ENCODE measurements at places on chromosomes 6 and 20.

GRCh38 chr6:82761674-82762345, 303.8 kb downstream of the UBE3D start:
- no peak for DNase-seq

DNA sequence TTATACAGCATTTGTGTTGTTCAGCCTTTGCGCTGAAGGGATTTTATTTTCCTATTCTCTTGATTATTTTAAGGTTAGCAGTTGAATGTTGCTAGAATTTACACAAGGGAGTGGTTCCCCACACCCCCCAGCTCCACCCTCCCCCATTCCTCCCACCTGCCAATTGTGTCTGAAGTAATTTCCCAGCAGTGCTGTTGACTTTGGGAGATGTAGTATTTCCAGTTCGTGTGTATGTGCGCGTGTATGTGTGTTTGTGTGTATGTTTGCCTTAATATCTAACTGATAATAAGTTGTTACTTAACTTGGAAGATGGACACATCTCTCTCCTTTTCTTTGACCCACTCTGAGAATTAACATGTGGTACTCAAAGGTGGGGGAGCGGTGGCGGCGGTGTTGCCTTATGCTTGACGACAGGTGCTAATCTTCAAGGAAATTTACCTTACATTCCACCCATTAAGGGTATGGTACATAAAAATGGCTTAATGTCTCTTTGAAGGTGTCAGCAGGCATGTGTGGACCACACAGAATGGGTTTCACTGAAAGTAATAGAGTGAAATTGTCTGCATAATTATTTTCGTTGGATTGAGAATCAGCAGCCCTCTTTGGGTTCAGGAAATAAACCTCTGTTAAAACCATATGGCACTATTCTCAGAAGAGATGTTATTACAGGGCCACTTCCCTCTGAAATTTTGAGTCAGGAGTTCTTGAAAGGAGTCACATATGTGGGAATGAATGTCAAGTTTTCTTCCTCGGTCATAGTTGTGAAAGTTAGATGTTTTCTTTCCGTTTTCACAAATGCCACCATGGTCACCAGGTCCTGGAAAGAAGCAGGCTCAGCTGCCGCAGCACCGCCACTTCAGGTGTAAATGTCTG, 95.6 kb upstream of the SUPT3H start:
- no peak for DNase-seq

DNA sequence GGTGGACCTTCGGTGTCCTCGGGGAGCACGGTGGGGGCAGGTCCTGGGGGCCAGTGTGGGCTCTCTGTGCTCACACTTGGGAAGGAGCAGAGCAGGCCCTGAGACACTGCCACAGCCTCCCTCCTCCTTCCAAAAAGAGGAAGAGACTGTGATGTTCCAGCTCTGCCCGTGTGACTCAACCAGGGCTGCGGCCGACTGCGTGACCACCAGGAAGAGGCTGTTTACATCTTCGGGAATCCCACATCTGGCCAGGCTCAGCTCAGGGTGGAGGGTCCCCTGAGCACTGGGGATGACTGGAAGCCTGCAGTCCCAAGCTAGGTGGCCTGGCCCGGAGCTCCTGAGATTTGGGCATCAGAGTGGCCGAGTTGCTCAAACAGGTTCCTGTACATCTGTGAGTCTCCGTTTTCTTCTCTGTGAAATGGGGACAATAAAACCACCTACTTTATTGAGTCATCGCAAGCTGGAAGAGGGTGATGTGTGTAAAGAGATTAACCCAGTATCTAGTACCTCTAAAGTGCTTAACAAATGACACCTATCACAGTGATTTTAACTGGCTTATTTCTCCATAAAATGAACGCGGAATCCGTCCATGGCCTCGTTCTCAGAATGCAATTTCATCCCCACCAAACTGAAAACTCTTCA, 242.1 kb downstream of the DLL1 start:
- DNase-seq: no peak

DNA sequence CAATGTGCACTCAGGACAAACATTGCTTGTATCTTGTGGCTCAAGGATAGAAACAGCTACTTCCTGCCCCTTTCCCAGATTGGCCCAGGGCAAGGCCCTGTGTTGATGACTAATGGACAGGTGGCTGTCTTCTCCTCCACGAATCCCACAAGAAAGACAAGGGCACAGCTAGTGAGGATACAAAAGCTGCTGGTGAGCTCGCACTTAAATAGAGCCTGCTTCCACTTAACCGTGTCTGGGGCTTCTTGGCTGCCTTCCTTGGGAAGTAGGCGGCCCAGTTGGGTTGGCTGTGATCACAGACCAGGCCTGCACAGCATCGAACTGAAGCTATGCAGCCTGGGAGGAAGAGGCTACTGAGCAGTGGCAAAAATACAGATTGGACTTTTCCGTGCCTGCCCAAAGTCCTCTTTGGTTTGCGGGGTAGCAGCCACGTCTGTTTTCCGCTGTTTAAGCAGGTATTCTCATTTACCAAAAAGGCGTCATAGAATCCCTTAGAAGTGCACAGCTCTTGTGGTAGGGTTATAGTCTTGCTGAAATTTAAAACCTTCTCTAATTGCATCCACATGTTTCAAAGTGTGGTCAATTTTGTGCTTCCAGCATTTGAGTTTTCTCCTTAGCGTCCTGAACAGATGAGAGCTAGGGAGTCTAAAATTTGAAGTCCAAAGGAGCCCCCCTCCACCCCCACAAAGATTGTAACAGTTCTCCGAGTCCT, 23.0 kb upstream of the NAA20 start:
- no peak for DNase-seq

- no peak for DNase-seq
These were observed 34.0 kb downstream of the CNKSR3 start for GRCh38 chr6:154476494-154476893.

DNA sequence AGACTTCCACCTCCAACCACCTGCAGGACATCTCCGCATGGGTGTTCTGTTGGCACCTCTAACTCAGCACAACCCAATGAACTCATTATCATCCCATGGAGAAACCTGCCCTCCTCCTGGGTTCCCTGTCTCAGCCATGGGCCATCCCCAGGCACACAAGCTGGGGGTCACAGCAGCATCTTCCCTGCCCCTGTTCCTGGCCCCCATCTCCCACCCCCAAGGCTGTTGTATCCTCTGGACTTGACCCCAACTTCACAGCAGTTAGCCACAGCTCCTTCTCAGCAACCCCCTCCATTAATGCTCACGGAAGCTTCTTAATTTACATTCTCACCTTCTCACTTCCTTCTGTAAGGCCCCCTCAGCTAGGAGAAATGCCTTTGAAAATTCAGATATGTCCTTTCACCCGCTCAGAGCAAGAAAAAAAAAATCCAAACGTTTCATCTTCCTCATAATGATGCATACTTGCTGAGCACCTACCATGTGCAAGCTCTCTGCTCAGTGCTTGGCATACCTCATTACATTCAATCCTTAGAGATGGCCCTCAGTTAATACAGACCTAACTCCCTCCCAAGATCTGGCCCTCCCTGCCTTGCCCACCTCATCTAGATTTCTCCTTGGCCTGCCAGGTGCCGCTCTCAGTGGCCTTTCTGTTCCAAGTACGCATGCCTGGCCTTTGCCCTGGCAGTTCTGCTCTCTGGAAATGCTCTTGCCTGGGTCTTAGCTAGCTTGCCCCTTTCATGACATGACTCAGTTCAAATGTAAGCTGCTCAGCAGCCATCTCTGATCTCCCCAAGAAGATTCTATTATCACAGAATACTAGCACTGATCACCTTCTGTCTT, 2.5 kb upstream of the NELFCD start:
- DNase-seq: no peak
